ENCODE measurements at places on chromosomes 16 and 17.

- DNase-seq = no peak
These were observed 92.4 kb downstream of the RGS9 start for GRCh38 chr17:65229621-65229995.

GRCh38 chr17:59842901-59843652, 49.7 kb downstream of the TUBD1 start:
- DNase-seq = no peak

DNA sequence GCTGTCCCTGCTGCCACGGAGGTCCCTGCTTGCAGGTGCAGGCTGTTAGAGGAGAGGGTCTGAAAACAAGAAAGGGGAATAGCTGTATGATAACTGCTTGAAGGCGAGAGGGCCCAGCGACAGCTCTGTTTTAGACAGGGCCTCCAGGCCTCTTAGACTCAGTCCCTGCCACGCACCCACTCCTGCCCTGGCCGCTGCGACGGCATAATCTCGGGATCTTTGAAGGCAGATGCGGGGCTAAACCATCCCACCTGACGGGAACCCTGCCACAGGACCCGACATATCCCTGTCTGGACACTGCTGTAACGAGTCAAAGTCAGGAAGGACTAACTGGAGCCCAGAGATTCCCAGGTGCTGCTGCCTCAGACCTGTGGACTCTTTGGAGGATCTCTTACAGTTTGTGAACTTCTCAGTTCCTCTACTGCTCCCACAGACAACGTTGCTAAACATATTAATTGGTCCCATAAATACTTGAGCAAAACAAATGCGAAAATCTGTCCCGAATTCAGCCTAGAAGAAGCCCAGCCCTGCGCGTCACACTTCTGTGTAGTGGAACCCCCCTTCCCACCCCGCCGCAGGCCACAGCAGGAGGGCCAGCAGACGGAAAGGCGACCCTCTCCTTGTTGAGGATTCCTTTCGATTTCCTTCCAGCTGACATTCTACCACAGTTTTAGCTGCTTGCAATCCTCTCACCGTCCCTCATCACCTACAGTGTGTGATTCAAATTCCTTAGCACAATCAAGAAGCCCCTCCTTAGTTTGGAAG, 998 bp upstream of the TMEM11 start:
- no peak for DNase-seq

DNA sequence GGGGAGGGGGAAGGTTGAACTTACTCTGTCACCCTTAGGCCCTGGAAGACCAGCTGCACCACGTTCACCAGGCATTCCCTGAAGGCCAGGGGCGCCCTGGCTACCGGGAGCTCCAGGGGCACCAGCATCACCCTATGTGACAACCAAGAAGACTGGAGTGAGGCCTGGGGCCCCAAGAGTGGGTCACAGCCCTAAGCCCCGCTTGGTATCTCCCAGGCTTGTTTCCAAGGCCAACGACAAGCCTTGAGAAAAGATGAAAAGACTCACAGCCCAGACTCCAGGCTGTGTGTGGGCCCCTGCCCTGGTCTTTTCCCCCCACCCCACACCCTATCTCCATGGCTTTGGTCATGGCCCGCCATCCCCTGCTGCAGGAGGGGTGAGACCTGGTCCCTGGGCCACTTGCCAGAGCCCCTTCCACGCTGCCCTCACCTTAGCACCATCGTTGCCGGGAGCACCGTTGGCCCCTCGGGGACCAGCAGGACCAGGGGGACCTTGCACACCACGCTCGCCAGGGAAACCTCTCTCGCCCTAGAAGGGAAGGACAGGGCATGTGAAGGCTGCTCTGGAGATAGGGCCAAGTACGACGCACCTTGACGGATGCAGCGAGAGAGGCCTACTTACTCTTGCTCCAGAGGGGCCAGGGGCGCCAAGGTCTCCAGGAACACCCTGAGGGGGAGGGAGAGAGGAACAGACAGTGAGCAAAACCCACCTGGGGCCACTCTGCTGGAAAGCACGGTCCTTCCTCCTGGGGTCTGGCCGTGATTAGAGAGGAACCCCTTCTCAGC, 9.9 kb downstream of the COL1A1 start:
- DNase-seq = no peak

- no peak for DNase-seq
These were observed 1.1 kb downstream of the MC1R start for GRCh38 chr16:89919535-89920406.

GRCh38 chr17:281365-281999, 71.1 kb downstream of the RPH3AL start:
- no peak for DNase-seq
